Dermis blood vessel endothelial cell (primary cell): ENCODE measurements at places on chromosomes 2 and 18. TPM values are rescaled to one million over a fixed set of nuclear protein-coding genes. Genes with fewer than 3 reads are reported as not detected.

DNA sequence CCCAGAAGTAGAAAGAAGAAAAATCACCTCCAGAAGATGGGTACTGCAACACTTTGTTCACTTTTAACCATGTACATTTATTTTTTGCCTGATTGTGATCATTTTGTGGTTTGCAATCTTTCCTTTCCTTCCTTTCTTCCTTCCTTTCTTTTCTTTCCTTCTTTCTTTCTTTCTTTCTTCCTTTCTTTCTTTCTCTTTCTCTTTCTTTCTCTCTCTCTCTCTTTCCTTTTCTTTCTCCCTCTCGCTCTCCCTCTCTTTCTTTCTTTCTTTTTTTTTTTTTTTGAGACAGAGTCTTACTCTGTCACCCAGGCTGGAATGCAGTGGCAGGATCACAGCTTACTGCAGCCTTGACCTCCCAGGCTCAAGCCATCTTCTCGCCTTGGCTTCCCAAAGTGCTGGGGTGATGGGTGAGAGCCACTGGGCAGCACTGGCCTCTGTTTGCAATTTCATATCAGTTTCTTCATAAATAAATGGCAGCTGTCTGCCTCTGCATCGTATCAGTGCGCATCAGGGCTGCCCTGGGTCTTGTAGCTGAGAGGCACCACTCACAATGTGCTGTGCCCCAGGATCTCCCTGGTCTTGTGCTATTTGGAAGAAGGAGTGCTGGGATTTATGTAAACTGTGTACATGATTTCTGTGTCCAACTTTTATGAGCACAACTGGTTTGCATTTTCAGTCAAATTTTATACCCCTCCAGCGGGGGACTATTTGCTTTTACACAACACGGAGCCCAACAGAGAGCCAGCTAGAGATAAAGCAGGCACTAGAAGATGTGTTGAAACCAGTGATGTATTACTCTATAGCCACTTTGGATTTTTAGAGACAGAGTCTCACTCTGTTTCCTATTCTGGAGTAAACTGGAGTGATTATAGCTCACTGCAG is 6.9 kb upstream of the LIMS2 start:
- DNase-seq, result no peak

Gene RFTN2
- 14.4 and 22.0 TPM in 2 replicates for total RNA-seq

Gene MYL1
- not detected in 2 replicates for total RNA-seq

Gene RAB6C
- under 0.01 TPM in 1 of 2 replicates, not detected in the other for total RNA-seq

GRCh38 chr2:222887124-222887523 is 26.3 kb downstream of the ACSL3 start:
- peak; percentile 25 for DNase-seq

DNA sequence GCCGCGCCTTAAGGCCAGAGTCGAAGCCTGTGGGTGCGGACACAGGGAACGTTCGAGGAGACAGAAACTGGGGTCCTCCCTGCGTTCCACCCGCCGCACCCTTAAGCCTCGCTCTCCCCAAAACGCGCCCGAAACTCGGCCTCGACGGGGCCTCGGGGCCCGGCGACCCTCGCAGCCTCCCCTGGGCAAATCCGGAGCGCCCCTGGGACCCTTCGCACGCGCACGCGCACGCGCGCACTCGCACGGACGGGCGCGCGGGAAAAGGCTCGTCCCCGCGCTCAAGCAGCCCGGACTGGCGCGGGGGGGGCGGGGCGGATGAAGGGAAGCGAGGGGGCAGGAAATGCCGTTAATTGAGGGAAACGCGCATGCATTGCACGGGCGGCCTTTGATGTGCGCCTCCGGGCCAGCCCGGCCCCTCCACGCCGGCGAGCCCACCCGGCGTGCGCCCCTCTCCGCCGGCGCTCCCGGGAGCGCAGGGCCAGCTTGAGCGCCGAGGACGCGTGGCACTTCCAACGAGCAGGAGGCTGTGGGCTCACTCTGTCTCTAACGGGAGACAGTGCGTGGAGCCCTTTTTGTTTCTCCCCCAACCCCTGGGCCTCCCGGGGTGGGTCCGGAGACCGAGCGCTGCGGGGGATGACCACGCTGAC is 5.4 kb upstream of the SALL3 start:
- DNase-seq, result no peak

GRCh38 chr2:221477714-221478484 is 94.2 kb downstream of the EPHA4 start:
- DNase-seq, result no peak

Gene CD207
- total RNA-seq, result not detected in 2 replicates

Gene MC5R
- not detected in 2 replicates for total RNA-seq

DNA sequence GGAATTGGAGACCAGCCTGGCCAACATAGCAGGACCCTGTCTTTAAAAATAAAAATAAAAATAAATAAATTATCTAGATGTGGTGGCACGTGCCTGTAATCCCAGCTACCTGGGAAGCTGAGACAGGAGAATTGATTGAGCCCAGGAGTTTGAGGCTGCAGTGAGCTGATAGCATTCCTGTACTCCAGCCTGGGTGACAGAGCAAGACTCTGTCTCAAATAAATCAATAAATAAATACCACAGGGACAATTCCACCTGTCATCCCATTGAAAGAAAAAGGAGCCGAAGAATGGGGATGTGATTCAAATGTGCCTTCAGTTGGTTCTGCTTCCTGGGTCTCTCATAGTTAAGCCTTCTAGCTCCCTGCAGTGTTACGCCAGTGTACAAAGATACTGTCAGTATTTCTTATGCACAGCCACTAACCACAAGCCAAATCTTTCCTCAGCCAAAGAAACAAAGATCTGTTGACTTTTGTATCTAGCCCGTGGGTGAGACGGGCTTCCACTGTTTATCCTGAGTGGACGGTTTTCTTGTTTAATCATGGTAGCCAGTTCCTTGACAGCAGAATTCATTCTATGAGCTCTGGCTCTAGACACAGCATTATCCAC is 12.6 kb downstream of the LGALSL start:
- no peak for DNase-seq

Gene PIAS2
- 14.2 and 15.5 TPM in 2 replicates for total RNA-seq

DNA sequence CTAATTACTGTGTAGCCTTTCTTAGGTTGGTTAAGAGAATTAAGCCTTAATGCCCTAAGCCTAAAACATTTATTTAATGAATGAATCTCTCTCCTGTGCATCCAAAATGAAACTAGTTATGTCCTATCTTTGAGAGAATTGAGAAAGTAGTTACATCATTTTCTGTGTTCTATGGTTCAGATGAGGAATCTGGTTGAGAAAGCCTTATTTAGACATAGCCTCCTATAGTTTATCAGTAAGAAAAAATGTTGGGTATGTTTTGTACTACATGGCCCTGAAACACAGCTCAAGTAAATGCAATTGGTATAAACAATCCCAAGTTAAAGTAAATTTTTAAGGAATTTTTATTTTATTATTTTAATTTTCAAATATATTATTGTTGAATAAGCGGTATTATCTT is 25.9 kb upstream of the RAMP1 start:
- no peak for DNase-seq

GRCh38 chr2:173822889-173823542 is 142.2 kb downstream of the SP3 start:
- no peak for DNase-seq

Gene HOXD9
- 24.5 and 28.4 TPM in 2 replicates for total RNA-seq

GRCh38 chr18:5983488-5983887 is 88.2 kb upstream of the TMEM200C start:
- DNase-seq, result no peak

Gene RNF125
- total RNA-seq, result 4.3 and 9.4 TPM in 2 replicates

Gene KCNS3
- 1.3 and 1.5 TPM in 2 replicates for total RNA-seq

- no peak for DNase-seq
Measured at GRCh38 chr2:217399291-217399690, 539.4 kb upstream of the TNP1 start.

Gene KYNU
- total RNA-seq, result 0.17 TPM in 1 of 2 replicates, not detected in the other

GRCh38 chr2:134401081-134401497 is 147.2 kb downstream of the MGAT5 start:
- peak; percentile 99 for DNase-seq

DNA sequence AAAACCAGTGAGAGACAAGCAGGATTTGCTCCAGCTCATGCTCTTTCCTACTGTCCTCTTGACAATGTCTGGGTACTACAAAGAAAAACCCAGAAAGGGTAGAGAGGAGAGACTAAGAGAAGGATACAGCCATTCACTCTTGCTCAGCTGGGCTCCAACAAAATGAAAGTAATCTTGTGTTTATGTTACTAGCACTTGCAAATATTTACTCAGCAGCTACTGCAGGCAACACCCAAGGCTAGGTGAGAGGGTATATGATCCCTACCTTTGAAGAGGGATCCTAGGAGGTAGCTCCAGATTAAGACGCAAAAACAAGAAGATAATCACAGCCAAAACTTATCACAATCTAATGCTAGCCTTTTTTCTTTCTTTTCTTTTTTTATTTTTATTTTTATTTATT is 329.6 kb upstream of the ACVR2A start:
- no peak for DNase-seq

Gene C2orf81
- total RNA-seq, result 0.14 and 0.17 TPM in 2 replicates

- DNase-seq, result no peak
Measured at GRCh38 chr18:10064267-10064666, 150.5 kb downstream of the VAPA start.
